ENCODE measurements at places on chromosomes 4 and X. TPM values are rescaled to one million over a fixed set of nuclear protein-coding genes. Genes with fewer than 3 reads are reported as not detected.

- DNase-seq, result no peak
These were observed 143.5 kb downstream of the MGST2 start for GRCh38 chr4:139808808-139809756.

GRCh38 chr4:84484236-84484635 lies 14.9 kb downstream of the NKX6-1 start:
- DNase-seq, result no peak

DNA sequence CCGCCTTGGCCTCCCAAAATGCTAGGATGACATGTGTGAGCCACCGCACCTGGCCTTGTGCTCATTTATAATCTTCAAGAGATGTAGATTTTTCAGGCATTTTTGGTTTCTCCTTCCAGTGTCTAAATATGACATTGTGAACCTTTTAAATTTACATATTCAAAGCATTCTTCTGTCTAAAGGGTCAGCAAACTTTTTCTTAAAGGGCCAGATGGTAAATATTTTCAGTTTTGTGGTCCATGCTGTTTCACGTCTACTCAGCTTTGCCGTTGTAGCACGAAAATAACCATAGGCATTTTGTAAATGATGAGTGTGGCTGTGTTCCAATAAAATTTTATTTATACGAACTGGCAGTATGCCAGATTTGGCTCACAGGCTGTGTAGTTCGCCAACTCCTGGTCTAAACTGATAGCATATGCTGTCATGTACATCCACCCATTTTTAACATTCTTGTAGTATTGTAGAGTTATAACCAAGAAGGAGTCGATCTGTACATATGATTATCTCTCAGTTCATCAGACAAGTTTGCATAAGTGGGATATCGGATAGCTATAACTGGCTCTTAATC lies 12.7 kb upstream of the GCNA start:
- DNase-seq, result no peak

DNA sequence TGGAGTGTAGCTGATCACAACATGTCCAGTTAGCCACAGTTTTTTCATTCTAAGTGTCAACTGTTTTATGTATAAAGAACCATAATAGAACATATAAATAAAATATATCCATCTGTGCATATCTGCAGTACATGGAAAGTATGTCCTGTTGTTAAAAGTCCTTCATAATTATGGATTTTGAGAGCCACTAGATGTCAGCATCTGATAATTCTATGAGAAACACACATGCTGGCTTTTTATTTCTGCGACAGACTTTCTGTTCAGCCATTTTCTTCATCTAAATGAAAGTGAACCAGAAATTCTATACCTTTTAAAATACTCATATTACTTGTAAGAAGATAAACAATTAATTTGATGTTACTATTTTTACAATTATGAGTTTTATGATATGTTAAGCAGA lies 251.5 kb downstream of the GPM6A start:
- DNase-seq, result peak; percentile 2

DNA sequence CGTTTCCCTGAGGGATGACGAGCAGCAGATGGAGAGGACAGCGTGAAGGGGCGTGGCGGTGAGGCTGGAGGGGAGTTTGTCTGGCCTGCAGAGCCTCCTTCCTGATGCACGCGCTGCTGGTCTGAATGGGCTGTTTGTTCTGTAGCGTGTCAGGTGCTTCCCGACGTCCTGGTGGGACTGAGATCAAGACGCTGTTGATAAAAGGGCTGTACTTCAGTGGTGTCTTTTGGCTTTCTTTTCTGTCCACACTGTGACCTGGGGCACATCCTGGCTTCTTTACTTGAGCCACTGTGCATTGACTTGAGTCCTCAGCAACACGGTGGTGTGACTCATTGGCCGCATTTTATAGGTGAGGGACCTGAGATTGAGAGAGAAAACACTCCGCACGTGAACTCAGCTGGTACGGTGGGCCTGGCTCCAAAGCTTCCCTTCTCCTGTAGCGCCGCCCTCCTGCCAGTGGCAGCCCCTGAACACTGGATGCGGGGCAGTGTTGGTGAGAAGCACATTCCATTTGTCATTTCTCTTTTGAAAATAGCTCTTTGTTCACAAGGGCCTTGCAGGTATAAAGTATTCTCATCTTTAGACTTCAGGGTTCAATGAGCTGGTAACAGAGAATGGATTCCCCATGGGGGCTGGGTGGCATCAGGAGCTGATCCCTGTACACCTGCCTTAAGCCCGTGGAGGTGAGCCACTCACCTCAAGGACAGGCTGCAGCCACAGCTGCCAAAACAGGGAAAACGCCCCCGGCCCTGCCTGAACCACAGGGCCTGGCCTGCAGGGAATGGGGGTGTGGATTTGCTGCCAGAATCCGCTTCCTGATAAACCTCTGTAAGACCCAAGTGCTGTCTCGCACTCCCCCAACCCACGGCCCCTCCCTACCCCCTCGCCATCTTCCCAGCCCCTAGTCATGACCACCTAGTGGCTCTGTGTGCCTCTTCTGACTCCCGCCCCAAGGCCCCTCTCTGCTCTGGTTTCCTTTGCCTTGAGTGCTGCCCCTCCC lies 29.2 kb downstream of the NSG1 start:
- no peak for DNase-seq

DNA sequence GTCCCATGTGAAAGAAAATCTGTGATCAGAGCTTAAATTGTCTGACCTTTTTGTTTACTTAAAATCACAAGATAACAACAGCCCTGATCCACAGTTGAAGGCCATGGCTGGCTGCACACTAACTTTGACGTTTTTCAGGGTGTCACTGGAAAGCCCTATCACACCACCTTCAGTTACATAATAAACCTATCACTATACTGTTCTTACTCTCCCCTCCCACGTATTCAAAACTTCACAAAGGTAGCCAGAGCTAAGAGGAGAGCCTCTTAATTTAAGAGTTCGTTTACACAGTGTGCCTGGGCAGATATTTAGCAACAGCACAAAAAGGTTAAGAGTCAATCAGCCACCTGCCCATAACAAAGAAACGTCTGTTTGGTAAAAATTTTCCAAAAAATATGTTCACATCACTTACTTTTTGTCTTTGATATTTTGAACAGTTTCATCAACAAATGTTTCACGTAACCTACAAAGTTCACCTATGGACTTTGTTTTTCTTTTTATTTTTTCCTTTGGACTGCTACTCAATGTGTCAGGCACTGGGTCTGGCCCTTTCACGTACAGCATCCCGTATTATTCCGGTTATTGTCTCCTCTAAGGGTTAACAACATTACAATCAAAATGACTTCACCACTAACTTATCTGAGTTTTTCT lies 25.0 kb downstream of the RFC1 start:
- no peak for DNase-seq

Gene DOCK11
- total RNA-seq, result 4.4 TPM

DNA sequence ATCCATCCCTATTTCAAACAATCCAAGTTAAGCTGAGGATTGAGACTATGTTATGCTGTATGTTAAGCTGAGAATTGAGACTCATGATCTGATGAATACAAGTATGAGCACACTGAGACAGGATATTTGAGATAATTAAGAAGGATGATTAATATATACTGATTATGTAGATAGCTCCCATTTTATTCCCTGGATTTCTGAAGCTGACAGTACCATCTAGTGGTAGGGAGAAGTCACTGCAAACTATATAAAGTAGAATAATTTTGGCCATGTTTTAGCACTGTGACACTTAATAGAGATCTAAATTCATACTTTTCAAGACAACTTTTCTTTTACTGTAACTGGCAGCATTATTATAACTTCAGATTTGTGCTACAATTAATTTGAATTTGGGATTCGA lies 63.8 kb upstream of the HPRT1 start:
- DNase-seq, result peak; percentile 13

DNA sequence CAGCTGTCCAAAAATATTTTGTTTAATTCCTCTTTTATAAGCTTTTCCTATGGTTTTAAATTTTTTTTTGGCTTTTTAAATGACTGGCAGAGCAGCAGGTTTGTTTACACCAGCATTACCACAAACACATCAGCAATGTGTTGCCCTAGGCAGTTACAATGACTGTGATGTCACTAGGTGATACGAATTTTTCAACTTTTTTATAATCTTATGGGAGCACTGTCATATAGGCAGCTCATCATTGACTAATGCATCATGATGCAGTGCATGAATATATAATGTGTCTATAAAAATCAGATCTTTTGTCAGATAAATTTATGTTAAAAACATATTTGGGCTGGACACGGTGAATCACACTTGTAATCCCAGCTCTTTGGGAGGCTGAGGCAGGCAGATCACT lies 231.6 kb upstream of the SLIT2 start:
- DNase-seq, result no peak

GRCh38 chr4:151408630-151409469 lies at the start of gene FHIP1A:
Gene FHIP1A, plus strand, starts transcription at chr4:151409176. Its CDS starts 157,084 bp downstream, at chr4:151566260.
- peak; percentile 95 for DNase-seq

DNA sequence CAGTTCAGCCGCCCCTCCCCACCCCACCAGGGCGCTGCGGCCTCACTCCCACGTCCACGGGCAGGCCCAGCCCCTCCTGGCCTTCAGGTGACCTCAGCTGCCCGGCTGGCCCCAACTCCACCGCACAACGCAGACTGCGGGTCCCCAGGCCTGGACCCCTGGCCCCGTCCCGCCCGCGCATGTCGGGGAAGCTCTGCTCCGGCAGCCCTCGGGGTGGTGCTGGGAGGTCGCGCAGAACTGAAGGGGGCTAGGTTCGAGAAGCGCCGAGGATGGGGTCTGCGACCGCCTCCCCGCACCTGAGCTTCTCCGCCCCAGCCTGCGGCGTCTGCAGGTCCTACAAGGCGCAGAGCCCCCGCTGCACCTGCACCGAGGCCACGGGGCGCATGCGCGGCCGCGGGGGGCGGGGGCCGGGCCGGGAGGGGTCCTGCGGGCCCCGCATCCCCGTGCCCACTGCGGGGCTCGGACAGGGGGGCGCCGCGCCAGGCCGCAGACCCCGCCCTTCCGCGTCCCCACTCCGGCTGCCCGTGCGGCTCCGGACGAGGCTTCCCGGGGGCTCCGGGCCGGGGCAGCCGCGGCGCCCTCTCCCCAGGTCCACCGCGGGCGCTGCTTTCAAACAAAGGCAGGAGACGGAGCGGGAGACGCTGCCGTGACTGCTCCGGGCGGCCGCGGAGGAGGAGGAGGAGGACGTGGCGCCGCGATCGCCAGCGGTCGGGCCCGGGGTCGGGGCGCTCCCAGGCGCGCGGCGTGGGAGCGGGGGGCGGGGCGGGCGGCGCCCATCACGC lies 672 bp upstream of the NAT8L start:
- no peak for DNase-seq

Gene XAGE2
- total RNA-seq, result not detected

DNA sequence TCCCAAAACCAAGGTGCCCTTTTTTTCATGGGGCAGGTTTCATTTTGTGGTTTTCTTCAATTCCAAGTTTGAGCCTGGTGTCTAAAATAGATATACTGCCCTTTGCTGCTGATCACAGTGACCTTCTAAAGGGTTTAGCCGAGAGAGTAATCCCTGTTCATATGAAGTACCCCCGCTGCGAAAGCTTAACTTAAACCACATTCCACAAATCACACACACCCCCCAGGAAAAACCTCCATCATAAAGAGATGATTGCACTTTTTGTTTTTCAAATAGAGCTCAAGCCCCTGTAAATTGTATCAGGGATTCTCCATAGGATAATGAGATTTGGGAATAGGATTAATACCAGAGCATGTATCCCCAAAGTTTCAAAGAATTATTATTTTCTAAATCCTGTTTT lies 90.8 kb downstream of the USP46 start:
- no peak for DNase-seq

Gene RNF128
- 25.3 TPM for total RNA-seq

- DNase-seq, result no peak
These were observed 44.6 kb upstream of the GC start for GRCh38 chr4:71828470-71828869.

DNA sequence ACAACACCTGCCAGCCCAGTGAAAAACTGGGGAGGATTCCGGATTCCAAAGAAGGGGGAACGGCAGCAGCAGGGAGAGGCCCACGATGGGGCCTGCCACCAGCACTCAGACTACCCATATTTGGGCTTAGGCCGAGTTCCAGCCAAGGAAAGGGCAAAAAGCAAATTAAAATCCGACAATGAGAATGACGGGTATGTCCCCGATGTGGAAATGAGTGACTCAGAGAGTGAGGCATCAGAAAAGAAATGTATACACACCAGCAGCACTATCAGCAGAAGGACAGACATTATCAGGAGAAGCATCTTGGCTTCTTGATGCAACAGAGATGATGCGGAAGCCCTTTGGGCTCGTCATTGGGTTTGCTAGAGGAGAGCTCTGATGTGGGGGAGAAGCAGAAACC lies 62.4 kb downstream of the JADE1 start:
- DNase-seq, result peak; percentile 20

Gene ANXA5
- total RNA-seq, result 335 TPM

DNA sequence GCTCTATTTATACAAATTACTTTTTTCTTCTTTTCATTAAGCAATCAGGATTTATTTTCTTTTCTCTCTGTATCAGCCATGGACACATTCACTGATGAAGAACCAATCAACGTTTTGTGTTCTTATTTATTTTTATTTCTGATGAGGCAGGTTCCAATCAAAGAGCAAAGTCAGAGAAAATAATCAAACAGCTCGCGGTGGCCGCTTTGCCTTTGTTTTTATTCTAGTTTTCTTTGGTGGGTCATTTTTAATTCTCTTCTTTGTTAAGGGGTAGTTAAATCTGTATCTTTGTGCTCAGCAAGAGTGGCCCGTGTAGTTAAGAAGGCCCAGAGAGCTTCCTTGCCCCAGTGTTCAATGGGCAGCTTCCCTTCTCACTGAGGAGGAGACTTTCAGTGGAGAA lies 71.4 kb downstream of the FBXO8 start:
- DNase-seq, result no peak

DNA sequence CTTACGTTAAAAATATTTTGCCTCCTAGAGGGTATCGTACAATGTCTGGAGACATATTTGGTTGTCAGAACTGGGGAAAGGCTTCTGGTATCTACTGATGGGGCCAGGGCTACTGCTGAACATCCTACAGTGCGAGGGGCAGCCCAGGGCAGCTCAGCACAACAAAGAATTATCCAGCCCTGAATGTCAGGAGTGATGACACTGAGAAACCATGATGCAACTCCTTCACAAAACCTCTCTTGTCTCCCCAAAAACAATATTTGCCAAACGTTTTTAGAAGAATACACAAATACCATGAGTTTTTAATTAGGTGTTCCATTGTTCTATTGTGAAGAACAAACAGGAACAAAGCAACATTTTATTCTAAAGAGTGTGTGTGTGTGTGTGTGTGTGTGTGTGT lies 43.4 kb upstream of the CLNK start:
- no peak for DNase-seq

- DNase-seq, result peak; percentile 43
These were observed 76.2 kb upstream of the CD99 start for GRCh38 chrX:2614911-2615310.

- DNase-seq, result no peak
These were observed 119.4 kb downstream of the AFAP1 start for GRCh38 chr4:7820031-7820818.

Gene SOD3
- 0.17 TPM for total RNA-seq
